ENCODE measurements at places on chromosomes 12 and 14. TPM values are rescaled to one million over a fixed set of nuclear protein-coding genes. Genes with fewer than 3 reads are reported as not detected.

- DNase-seq, result no peak
Measured at GRCh38 chr12:67698672-67699581, 50.4 kb downstream of the DYRK2 start.

DNA sequence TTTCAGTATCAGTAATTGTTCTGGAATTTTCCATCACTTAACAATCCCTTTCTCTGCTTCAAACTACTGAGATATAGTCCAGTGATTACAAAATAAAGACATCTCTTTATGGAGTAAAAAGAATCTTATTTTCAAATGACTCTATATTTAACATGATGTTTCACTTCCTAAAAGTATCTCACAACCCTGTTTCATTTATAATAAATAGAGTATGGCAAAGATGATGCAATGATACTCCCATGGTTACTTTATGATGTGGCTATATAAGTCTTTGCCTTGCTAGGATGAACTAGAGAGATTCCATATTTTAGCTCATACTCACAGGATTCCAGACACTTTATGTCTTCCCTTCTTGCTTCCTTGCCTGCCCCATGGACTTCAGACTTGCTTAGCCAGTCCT lies 953.5 kb upstream of the MDGA2 start:
- no peak for DNase-seq

DNA sequence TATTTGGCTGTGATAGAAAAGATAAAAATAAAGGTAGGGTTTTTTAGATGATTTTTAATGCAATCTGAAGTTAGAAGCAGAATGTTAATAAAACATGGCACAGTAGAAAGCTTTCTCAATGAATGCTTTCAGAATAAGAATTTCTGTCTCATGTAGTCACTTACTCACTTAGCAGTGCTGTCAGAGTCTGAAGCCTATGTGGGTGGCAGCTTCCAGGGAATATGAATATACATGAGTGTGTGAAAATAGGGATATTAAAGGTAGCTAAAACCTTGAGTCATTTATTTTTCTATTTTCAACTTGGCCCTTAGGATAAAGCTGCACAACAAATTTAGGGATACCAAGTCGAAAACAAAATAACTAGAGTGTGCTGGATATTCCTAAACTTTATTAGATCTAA lies 427.9 kb downstream of the AEBP2 start:
- no peak for DNase-seq

- DNase-seq, result no peak
Measured at GRCh38 chr12:70724444-70724843, 87.2 kb upstream of the PTPRB start.

Gene CD163L1
- 1.6 TPM for total RNA-seq

Gene WNT5B
- 14.0 TPM for total RNA-seq

Gene HOXC13
- not detected for total RNA-seq
